ENCODE measurements at places on chromosomes 16 and 17.

- DNase-seq, result no peak
Measured at GRCh38 chr17:9110501-9110900, 89.2 kb downstream of the NTN1 start.

DNA sequence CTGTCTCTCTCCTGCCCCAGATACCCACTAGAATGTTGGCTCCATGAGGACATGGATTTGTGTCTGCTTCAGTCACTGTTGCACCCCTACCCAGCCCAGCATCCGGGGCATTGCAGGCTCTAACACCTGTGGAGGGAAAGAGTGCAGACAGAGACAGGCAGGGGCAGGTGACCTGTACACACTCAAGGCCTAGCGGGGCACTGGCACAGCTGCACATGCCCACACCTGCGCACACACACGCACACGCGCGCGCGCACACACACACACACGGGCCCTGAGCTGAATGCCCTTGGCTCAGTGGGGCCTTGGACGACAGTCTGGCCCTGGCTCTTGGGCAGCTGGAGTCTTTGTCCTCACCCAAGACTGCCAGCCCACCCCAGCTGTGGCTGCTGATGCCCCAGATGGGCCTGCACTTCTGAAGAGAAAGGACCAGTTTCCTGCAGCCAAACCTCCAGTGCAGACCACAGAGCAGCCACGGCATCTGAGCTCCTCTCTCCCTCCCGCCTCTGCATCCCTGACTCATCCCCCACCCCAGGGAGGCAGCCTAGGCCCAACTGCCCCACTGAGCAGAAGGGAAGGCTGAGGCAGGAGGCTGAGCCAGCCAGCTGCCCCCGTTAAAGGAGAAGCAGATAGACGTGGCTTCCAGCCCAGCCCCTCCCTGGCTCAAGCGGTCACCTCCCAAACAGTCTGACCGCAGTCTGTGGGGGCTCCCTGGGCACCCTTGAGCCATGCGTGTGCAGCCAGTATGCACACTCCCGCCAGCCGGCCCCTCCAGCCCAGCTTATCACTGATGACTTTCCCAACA, 12.3 kb upstream of the RAI1 start:
- no peak for DNase-seq

GRCh38 chr16:26857371-26857770, 209.4 kb upstream of the C16orf82 start:
- no peak for DNase-seq

- DNase-seq, result no peak
Measured at GRCh38 chr17:32958418-32958817, 30.5 kb downstream of the TMEM98 start.

DNA sequence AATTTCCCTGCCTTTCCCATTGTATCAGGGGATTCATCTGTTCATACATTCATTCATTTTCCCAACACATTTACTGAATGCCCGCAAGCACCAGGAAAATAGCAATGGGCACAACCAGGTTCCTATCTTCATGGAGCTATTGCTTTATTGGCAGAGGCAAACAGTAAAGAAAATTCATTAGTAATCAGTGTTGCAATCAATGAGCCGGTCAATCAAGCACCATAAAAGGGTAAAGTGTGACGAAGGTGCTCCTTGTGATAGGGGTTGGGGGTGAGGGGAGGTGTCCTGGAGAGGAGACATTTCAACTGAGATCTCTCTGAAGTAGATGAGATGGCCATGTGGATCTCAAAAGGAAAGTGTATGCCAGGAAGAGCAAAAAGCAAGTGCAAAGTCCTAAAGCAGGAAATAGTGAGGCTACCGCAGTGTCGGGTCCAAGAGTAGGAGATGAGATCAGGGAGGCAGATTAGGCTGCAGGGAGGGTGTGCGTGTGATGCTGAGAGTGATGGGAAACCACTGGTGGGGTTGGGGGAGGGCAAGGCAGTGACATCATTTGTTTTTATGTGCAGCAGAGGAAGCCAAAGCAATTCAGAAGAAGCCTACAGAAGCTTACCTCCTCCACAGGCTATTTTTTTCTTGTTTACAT, 28.4 kb downstream of the CDH13 start:
- DNase-seq, result no peak

- no peak for DNase-seq
Measured at GRCh38 chr16:9091867-9092281, 430 bp downstream of the HAPSTR1 start.

DNA sequence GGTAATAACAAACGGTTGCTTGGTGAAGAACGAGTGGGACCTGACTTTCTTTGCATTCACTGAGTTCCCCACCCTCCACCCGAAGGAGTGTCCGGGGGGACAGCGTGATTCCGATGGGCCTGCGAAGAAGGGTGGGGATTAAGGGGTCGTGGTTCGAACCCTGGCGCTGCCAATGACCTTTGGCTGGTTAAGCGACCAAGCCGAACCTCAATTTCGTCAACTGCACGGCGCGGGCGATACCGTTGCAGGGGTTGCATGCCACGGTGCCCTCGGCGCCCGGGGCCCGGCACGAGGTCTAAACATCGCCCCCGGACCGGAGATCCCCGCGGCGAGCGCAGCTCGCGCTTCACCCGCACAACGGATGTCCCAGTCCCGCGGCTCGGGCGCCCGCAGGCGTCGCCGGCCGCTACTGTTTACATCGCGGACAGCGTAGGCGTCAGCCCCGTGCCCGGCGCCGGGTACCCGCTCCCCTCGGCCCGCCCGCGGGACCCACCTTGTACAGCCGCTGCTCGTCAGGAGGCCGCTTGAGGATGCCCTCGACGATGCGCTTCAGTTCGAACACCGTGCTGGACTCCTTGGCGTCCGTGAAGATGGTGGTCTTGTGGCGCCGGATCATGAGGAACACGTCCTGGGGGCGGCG, 460 bp downstream of the ELOB start:
- no peak for DNase-seq

DNA sequence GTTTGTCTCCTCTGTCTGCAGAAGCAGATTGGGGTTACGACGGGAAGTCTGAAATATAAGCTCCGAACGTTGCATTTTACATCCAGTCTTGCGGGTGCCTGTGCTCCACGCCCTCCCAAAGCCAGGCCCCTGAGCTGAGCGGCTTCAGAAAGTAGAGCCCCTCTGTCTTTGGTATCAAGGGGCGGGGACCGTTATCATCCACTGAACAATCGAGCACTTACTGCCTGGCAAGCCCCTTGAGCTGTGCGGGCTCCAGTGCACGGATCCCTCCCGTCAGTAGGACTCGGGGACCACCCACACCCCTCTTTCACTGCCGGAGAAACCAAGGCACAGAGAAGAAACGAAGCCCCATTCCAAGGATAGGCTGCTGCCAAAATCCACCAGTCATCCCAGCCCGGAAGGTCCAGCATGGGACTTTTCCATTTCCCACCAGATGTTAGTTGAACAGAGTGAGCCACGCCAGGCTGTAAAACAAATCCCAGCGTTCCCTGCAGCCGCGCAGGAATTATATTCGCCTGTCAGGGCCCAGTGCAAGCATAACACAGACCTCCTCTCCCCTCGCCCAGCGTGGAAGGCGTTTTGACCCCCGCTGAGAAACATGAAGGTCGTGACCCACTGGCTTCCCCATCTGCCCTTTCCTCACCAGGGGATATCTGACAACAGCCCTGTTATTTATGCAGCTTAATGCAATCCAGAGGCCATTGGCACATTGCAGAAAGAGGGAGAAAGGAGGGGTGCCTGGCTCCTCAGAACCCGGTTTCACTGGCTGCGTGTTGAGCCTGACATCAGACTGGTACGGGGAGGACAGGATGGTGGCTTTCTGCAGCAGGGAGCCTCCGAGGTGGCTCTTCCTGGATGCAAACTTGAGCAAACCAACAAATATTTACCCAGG, 212.2 kb upstream of the FOXF1 start:
- DNase-seq, result no peak

- DNase-seq, result no peak
Measured at GRCh38 chr16:88306860-88307545, 75.8 kb upstream of the ZNF469 start.

- no peak for DNase-seq
Measured at GRCh38 chr17:19709841-19710240, 6.5 kb downstream of the SLC47A2 start.

GRCh38 chr16:80197741-80198201, 343.0 kb upstream of the DYNLRB2 start:
- DNase-seq, result no peak

DNA sequence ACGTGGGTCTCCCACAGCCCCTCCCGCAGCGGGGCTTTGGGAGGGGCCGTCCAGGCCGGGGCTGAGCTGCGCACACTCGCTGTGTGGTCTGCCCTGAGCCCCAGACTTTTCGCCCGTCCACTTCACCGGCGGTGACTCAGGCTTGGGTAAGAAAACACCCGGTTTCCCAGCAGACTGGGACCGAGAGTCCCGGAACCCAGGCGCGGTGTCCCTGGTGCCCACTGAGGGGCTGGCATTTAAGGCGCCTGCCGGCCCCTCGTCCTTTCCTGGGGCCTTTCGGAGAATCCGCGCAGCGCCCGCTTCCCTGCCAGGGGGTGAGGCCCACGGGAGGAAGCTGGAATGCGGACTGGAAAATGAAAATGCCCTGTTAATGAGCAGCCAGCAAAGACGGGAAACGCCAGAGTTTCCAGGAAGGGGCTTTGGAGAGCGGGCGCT, 100.3 kb downstream of the C16orf95 start:
- DNase-seq, result no peak

GRCh38 chr16:83952587-83952939, 477 bp upstream of the OSGIN1 start:
- no peak for DNase-seq

- no peak for DNase-seq
Measured at GRCh38 chr16:65510241-65510640, 388.4 kb upstream of the CDH11 start.

GRCh38 chr16:66228792-66229191, 137.7 kb upstream of the CDH5 start:
- DNase-seq, result no peak

DNA sequence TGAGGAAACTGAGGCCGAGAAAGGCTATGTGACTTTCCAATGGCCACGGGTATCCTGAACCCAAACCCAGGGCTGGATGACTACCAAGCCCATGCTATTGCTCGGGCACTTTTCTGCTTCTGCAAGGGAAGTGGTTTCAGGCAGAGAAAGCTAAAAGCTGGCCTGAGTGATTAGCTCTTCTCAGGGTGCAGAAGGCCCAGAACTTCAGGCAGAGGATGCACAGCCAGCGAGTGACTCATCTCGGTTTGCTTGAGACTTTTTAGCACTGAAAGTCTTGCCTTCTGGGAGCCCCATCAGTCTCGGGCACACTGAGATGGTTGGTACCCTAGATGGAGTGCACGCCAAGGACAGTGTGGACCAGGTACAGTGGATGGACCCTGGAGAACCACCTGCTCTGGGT, 129.5 kb upstream of the SDK2 start:
- no peak for DNase-seq

- no peak for DNase-seq
Measured at GRCh38 chr17:7173687-7174602, 5.2 kb downstream of the ASGR1 start.

- no peak for DNase-seq
Measured at GRCh38 chr17:437545-437944, 84.9 kb upstream of the RPH3AL start.

DNA sequence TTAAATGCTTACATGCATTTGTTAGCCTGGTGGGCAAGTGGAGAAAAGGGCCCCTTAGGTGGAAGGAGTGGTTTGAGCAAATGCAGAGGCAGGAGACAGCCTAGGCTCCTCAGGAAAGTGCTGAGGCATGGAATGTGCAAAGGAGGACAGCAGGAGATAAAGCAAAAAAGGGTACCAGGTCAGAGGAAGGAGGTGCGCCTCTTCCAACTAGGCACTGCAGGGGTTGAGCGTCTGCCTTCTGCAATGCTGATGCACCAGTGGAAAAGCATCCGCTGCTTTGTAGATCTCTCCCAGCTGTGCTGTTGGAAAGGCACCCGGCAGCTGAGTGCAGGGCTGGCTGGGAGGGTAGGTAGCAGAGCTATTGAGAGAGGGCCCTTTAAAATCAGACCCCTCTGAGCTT, 287.0 kb upstream of the XYLT1 start:
- DNase-seq, result no peak

GRCh38 chr17:57375040-57375769, 118.9 kb downstream of the MSI2 start:
- DNase-seq, result no peak

- DNase-seq, result no peak
Measured at GRCh38 chr16:50388496-50388895, 19.7 kb upstream of the BRD7 start.

- DNase-seq, result no peak
Measured at GRCh38 chr17:22310717-22311686, 618.7 kb downstream of the KCNJ18 start.

DNA sequence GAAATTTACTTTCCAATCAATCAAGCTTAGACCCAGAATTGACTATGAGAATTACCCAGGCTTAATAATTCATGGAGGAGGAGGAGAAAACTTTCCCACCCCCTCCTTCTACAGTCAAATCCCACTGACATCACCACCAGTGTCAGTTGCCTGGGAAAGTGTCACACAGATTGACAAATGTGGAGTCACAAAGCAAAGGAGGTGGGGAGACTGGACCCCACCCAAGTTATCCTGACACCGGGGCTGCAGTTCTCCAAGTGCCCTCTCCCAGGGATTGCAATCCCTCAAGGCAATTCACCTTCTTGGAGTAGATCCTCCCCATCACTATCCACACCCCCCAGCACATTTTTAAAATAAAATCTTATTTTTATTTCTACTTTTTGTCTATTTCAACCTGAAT, 100.2 kb upstream of the CDH11 start:
- DNase-seq, result no peak

DNA sequence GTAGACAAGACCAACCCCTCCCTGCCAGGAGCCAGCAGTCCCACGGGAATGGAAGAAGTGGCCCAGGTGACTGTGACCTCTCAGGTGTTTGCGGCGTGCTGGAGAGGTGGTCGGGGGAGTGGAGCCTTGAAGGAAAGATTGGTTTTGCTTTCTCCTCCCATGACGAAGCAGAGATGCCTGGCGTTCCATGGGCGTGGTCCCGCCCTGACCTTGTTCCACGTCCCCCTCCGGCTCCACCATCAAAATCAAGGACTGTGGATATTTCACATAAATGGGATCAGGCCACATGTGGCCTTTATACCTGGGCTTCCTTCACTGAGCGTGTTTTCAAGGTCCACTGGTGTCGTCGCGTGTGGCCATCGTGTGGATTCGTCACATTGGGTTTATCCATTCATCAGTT, 270.6 kb upstream of the TNRC6C start:
- no peak for DNase-seq

- DNase-seq, result no peak
Measured at GRCh38 chr16:29790949-29791844, 646 bp downstream of the KIF22 start.

GRCh38 chr17:29178750-29179231, 1.4 kb downstream of the MYO18A start:
- no peak for DNase-seq

DNA sequence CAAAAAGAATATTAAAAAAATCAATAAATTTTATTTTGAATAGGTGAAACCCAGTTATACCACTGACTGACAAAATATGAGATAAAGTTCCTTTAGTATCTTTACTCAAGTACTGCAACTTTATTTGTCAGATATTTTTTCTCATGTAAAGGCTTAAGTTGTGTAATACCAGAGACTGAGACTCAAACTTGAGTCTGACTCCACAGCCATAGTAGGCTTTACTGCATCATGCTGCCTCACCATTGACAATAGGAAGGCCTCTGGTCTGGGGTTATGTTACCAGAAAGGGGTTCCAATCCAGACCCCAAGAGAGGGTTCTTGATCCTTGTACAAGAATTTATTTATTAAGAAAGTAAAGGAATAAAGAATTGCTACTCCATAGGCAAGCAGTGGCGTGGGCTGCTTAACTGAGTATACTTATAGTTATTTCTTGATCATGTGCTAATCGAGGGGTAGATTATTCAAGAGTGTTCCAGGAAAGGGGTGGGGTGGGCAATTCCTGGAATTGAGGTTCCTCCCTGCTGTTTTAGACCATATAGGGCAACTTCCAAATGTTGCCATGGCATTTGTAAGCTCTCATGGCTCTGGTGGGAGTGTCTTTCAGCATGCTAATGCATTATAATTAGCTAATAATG, 187.4 kb upstream of the WSB1 start:
- DNase-seq, result no peak

Data from esophagus squamous epithelium (tissue), 5 donors.